ENCODE measurements at places on chromosomes 1 and 21. TPM values are rescaled to one million over a fixed set of nuclear protein-coding genes. Genes with fewer than 3 reads are reported as not detected.

GRCh38 chr1:200353232-200353631 lies 56.6 kb downstream of the ZNF281 start:
- H3K36me3 ChIP-seq: no peaks in the 10 kb centered on the region
- no peaks in the 10 kb centered on the region for H3K27me3 ChIP-seq
- no peak overlapping the region for H3K4me3 ChIP-seq
- no peaks in the 10 kb centered on the region for H3K4me1 ChIP-seq
- no peak overlapping the region for H3K27ac ChIP-seq

DNA sequence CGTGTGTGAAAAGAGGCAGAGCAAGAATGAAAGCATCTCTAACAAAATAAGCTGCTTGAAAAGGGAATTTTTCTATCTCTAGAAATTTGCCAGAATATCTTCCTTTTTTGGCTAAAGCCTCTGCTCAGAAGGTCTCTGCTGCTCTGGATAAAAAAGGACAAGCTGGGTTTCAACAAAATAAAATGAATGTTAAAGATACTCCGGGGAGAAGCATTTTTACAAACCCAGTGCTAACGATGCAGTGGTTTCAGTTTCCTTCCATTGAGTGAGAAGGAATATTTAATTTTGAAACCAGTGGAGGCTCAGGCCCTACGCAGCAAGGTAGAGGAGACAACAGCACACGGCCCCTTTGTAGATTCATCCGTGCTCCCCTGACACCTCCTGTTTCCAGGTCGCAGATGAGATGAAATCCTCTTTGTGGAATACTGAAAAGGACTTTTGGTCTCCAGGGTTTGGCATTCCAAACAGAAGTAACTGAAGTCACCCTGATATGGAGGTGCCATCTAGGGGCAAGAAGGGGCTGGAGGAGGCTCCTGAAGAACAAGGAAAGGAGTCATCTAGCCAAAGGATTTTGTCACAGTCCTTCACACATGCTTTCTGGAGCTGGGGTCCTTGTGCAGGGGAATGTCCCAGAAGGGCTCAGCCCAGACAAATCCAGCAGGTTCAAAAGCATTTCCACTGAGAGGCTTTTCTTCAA lies 65.7 kb upstream of the SYT6 start:
- H3K27me3 ChIP-seq: no peaks in the 10 kb centered on the region
- no peaks in the 10 kb centered on the region for H3K4me1 ChIP-seq
- no peak overlapping the region for H3K27ac ChIP-seq
- H3K36me3 ChIP-seq: no peaks in the 10 kb centered on the region
- peak; percentile 45 for DNase-seq

DNA sequence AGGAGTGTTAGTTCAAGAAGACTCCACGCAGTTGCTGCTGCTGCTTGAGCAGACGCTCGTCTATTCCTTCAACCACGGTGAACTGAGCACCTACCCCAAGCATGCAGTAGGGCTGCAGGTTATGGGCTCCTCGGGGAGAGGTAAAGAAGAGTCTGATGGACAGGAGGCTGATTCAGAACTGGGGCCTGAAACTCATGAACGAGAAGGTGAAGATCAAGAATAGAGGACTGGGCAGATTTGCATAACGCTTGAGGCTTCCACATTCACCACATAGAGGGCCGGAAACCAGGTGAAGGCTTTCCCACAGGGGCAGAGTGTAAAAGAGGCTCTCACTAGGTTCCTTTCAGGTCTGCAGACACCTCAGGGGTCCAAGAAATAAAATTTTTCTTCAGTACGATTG lies 9.1 kb downstream of the ABCA4 start:
- peaks cover 8% of the 10 kb centered on the region for H3K27me3 ChIP-seq
- H3K27ac ChIP-seq: no peak overlapping the region
- no peak overlapping the region for H3K4me3 ChIP-seq
- peaks cover 16% of the 10 kb centered on the region for H3K4me1 ChIP-seq

ASPM gene
- total RNA-seq: 32.4 TPM

BTBD19 gene
- total RNA-seq: 1.9 TPM

ERICH3 gene
- not detected for total RNA-seq

CFAP141 gene
- total RNA-seq: not detected

Measured in H9 (cell line).